GM04504 (cell line): ENCODE measurements at places on chromosomes 13 and 19.

GRCh38 chr13:112438515-112438914 is 62.4 kb downstream of the SPACA7 start:
- DNase-seq = no peak

DNA sequence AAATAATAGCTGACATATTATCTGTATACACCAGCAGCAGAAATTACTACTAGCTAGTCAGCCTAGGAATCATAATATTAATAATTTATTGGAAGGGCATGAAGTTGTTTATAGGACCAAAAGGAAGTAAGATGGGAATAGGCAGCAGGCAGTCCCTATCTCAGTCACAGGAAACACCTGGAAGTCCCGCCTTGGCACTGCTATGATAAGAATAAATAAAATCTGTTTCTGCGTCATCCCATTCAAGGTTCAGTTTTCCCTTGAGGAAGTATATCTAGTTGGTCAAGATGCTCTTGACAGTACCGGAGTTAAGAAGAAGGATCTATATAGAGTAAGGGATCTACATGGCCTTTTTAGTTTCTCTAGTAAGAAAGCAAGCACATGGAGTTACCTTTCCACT is 830.8 kb downstream of the DIAPH3 start:
- no peak for DNase-seq

DNA sequence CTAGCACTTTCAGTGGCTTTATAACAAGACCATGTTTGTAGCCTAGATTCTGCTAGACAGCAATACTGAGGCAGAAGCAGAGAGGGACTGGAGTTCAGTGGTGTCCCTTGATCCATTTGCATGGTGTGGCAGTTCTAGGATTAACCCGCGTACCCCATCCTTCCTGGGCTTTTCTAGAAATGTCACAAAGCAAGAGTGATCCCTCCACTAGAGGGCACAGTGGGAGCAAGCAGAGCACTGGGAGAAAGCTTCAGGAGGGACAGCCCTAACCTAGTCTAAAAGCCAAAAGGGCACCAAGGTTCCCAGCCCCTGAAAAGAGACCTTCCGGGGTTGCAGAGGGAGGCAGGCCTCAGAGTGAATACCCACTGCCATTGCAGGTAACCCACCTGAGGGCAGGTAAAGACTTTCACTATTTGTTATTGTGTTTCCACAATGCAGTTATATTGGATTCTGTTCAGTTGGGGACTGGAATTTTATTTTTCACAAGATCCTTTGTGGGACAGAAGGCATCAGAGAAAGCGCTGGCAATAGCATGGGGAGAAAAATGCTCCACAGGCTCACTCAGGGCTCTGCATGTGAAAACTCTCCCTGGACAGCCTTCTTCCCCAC is 170.6 kb downstream of the FLT1 start:
- peak; percentile 65 for DNase-seq

- DNase-seq = no peak
Observed at GRCh38 chr19:30671367-30671619, 299.1 kb downstream of the ZNF536 start.

DNA sequence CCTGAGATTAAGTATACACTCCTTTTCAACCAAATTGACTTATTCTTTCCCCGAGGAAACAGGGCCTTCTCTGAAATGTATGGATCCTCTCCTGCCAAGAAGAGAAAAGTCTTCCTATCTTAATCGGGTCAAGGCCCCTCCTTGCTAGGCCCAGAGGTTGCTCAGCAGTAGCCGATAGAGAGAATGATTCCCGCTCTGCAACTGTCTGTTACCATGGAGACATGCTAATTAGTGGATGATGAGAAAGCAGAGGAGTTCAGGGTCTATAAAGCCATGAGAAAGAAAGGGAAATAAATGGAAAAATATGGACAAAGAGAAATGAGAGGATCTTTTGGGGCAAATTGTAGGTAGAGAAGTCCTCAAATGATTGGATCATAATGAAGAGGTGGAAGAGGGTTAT is 103.5 kb downstream of the POU4F1 start:
- no peak for DNase-seq

- DNase-seq = no peak
Observed at GRCh38 chr19:45278087-45278486, 27.0 kb downstream of the MARK4 start.

GRCh38 chr13:30580852-30581502 is 36.7 kb upstream of the USPL1 start:
- no peak for DNase-seq

GRCh38 chr13:24355103-24355502 is 45.7 kb downstream of the C1QTNF9 start:
- no peak for DNase-seq

GRCh38 chr19:342801-343421 is 1.7 kb downstream of the MIER2 start:
- DNase-seq = peak; percentile 60

GRCh38 chr13:43631106-43631505 is 155.7 kb downstream of the ENOX1 start:
- no peak for DNase-seq

GRCh38 chr13:51721496-51721895 is 82.5 kb downstream of the DHRS12 start:
- no peak for DNase-seq

GRCh38 chr19:11136400-11137101 is 19.0 kb downstream of the SPC24 start:
- DNase-seq = no peak

GRCh38 chr13:70237131-70237530 is 128.9 kb upstream of the KLHL1 start:
- no peak for DNase-seq

DNA sequence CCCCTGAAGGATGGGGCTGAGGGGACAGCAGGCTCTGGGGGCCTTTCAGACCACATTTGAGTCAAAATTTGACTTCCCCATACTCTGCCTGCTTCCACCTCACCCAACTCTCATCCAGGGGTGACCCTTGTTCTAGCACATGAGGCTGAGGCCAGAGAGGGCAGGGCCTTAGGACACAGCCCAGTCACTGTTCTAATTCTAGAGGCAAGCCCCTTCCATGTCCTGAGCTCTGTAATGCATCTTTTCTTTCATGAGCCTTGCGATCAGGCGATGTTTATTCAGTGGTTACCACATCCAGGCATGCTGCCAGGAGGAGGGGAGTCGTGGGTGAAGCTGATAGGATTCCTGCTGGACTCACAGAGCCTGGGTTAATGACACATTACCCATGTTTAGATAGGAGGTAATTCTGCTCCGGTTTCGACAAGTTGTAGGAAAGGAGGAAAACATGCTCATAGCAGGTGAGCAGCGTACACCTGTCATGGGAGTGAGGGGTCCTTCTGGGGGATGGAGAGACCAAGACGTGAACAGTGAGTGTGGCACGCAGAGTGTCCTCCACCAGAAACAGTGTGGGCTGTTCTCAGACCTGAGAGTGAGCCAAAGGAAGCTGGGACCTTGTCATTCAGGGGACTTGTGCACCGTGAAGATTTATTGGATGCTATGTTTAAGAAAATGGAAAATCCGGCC is 9.3 kb downstream of the RPS9 start:
- peak; percentile 94 for DNase-seq

DNA sequence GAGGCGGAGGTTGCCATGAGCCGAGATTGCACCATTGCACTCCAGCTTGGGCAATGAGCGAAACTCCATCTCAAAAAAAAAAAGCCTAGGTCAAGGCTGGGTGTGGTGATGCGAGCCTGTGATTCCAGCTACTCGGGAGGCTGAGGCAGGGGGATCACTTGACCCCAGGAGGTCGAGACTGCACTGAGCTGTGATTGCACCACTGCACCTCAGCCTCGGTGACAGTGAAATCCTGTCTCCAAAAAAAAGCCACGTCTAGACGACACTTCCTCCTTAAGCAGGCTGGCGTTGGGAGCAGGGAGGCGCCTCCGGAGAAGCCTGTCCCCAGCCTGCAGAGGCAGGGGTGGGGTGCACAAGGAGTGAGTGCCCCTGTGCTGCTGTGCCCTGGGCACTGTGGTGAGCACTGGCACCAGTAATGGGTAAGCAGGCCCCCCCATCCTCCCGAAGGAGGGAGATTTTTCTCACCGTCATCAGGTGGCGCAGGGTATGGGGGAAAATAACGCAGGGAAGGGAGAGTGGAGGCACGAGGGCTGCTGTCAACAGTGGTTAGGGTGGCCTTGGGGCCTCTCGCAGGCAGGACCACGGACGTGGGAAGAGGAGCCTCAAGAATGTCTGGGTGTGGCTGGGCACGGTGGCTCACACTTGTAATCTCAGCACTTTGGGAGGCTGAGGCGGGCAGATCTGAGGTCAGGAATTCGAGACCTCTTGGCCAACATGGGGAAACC is 706 bp downstream of the P2RY11 start:
- DNase-seq = no peak

GRCh38 chr13:100694722-100695508 is 20.3 kb upstream of the TMTC4 start:
- DNase-seq = no peak

- DNase-seq = no peak
Observed at GRCh38 chr13:27279506-27279905, 8.9 kb downstream of the RASL11A start.

- no peak for DNase-seq
Observed at GRCh38 chr19:1370579-1371361, 12.9 kb upstream of the NDUFS7 start.
